ENCODE measurements at places on chromosomes 7 and 10.

DNA sequence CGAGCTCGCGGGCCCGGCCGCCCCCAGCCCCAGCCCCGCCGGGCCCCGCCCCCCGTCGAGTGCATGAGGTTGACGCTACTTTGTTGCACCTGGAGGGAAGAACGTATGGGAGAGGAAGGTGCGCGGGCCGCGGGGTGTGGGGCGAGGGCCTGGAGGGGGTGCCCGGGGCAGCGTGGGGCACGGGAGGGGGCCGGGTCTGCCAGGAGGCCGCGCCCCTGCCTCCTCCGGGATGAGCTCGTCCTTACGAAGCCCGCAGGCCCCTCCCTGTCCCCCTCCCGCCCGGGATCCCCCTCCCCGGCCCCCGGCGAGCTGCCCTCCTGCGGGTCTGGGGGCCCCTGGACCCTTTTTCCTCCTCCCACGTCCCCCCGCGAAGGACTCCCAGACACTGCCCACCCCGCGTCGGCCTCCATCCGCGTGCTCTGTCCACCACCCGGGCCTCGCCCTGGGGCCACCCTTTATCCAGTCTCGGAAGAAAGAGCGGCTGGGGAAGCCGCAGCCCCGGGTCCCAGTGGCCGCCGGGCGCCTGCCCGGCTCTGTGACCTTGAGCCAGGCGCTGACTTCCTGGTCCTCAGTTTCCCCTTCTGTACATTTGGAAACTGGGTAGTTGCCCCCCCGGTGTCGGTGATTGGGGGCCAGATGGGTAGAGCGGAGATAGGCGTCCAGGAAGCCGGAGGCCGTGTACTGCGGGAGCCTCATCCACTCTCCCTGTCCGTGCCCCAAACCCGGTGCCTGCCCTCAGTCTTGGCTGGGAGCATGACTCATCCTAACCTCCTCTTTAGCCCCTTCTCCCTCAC, 521 bp downstream of the LIMK1 start:
- DNase-seq: no peak

DNA sequence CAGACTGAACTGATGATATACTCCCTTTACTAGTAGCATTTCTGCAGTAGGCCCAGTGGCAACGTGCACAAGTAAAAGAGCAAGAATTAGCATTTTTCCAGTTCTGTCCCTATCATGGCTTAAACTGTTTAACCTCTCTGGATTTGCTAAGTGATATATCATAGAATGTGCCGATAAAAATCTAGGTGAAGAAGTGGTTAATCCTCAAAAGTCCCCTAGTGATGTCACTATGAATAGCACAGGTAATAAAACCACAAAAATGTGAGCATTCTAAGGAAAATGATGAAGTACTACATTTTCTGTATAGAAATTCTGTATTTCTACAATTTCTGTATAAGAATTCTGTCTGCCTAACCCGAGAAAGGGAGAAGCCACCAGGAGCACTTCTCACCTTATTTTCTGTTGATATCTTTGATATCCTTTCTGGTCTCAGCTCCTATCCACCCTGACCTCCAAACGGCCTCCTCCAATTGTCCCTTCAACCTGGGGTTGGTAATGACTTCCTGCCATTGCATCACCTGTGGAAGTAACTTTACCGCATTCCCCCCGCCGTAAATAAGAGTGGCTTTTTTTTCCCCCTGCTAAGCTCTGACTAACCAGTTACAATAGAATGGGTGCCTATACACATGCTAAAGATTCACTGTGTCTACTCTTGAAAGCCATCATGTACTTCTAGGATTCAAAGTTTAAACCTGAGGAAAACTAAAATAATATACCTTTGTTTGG, 155.9 kb upstream of the ASAH2 start:
- no peak for DNase-seq

- no peak for DNase-seq
These were observed 59.3 kb downstream of the MKI67 start for GRCh38 chr10:128066870-128067382.

DNA sequence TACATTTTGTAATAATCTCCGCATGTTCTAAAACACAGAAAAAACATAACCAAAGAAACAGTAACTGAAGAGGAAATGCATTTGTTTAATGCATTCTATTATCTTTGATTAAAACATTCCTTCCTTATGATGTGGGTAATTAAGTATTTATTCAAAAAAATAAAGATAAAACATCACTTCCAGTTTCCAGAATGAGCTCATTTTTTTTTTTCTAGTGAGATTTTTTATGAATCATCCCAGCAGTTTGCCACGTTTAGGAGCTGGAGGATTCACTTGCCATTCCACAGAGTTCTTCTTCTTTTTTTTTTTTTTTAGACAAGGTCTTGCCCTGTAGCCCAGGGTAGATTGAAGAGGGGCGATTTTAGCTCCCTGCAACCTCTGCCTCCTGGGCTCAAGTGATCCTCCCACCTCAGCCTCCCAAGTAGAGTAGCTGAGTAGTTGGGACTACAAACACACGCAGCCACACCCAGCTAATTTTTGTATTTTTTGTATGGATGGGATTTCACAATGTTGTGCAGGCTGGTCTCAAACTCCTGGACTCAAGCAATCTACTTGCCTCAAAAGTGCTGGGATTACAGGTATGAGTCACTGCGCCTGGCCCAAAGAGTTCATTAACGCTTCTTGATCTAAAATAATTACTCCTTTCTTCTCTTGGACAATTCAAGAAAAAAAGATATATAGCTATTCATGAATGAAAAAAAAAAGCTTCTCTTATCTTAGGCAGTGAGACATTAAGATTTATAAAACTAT, 177.3 kb downstream of the DKK1 start:
- DNase-seq: no peak

- no peak for DNase-seq
These were observed 247.0 kb upstream of the PPP2R2D start for GRCh38 chr10:131653554-131654470.

DNA sequence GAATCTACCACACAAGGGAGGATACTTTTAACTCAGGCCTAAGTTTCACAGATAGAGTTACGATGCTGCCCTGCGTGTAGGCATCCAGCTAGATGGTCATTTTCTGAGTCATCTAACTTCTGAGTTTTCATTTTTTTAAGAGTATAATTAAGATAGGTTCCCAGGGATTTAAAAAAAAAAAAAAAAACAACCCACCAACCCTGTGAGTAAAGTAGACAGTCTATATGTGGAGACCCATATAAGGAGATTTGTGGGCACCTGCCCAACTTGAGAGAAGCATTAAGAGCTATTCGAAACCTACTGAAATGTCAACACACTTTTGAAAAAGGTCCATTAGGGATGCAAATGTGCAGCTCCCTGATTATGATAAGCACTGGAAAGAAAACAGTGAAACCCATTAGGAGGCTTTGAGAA, 257.3 kb downstream of the TRIL start:
- DNase-seq: no peak

- no peak for DNase-seq
These were observed 278.2 kb downstream of the SNX13 start for GRCh38 chr7:17661982-17662585.

- peak; percentile 93 for DNase-seq
These were observed at the start of gene CEP55 for GRCh38 chr10:93496322-93497041. CEP55 (plus strand) TSS chr10:93496612; CDS start chr10:93500052, 3,440 bp downstream.

DNA sequence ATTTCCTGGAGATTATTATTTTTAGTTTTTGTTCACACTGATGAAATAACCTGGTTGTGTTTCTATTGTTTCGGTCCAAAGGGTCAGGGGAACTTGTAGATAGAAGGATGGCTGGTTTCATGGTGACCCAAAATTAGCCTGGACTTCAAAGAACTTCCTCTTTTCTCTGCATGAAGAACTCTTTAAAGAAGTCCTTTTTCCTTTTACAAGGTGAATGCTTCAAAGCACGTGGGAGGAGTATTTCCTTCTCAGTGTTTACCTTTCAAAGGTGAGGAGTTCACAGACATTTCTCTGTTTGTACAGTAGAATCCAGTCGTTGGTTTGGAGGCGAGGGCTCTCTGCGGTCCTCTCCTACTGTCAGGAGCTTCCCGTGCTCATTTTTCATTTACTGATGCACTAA, 561.7 kb downstream of the GATA3 start:
- no peak for DNase-seq
